ENCODE measurements at places on chromosomes 13 and 19.

- DNase-seq = no peak
Observed at GRCh38 chr19:28868836-28869235, 344.1 kb downstream of the UQCRFS1 start.

DNA sequence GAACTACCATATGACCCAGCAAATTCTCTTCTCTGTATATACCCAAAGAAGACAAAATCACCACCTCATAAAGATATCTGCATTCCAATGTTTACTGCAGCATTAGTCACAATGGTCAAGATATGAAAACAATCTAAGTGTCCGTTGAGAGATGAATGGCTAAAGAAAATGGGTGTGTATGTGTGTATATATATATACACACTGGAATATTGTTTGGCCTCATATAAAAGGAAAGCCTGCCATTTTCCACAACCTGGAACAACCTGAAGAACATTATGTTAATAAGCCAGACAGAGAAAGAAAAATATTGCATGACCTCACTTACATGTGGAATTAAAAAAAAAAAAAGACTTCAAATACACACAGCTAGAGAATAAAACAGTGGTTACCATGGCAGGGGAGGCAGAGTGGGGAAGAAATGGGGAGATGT lies 29.5 kb upstream of the RBM26 start:
- no peak for DNase-seq

DNA sequence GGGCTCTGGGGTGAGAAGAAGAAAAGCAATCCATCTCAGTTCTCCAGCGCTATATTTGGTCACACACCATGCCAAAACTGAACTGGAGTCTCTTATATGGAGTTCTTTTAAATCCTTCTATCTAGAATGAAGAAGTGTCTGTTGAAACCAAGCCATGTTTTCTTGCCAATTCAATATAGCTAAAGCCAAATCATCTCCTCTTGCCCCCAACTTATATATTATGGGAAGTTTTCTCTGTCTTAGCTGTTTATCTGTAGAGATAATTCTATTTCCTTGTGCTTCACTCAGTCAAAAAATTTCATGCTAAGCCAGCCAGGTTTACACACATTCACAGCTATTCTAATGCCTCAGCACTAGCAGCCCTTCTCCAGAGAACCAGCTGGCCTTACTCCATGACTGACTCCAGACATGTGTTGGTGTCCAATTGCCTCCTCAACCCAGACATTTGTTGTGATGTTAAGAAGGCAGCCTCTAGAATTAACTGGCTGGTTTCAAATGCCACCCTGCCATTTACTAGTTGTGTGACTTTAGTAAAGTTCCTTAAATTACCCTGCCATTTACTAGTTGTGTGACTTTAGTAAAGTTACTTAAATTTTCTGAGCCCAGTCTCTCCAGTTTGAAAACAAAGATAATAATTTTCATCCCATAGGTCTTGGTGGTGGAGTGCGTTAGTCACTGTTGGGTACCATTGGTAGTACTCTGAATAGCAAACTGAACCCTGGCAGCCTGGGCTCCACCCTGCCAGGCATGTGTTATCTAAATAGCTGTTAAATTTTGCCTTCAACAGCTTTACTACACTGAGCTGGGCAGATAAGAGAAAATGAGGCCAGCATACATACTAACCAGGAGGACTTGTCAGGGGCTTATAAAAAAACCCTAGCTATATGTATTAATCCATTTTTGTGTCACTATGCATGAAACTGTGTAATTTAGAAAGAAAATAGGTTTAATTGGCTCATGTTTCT lies 525.1 kb downstream of the LMO7 start:
- DNase-seq = no peak

DNA sequence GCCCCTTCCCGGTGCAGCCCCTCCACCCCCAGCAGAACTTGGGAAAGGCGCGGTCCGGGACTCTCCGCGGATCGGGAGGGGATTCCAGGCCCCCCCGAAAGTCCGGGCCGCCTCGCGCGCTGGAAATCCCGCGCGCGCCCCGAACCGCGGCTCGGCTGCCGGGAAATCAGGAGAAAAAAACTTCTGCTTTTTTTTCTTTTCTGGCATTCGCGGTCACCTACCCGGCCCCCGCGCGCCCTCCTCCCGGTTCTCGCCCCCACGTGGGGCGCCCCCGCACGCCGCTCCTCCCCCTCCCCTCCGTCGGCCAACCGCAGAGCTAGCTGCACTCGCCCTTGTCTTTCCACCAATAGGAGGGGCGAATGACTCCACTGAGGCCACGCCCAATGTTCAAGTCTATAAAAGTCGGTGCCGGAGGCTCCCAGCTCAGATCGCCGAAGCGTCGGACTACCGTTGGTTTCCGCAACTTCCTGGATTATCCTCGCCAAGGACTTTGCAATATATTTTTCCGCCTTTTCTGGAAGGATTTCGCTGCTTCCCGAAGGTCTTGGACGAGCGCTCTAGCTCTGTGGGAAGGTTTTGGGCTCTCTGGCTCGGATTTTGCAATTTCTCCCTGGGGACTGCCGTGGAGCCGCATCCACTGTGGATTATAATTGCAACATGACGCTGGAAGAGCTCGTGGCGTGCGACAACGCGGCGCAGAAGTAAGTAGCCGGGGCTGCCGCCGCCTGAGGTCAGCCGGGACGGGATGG lies at the start of gene GADD45B:
TSS of gene GADD45B (plus strand) at position 426 of the 749 bp plus-strand sequence. CDS start at position 658, 232 bp downstream.
- DNase-seq = peak; percentile 96

DNA sequence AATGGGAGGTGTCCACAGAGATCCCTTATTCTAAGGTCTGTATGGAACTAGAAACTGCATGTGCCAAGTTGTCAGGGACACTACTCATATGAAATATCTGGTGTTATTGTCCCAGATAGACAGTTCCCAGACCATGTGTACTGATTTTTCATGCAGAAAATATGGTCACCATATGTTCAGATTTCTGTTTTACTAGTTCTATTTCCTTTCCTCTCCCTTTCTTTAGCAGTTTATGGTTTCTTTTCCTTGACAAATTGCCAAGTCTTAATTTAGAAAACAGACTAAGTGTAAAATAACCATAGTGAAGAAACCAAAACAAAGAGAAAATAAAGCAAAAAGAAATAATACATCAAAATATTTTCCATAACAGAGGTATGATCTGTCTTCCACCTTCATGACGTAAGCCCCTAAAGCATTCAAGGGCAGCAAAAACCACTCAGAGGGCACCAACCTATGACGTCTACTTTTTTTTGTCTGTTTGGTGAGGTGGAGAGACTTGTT lies 248.5 kb downstream of the KCTD12 start:
- DNase-seq = no peak

- no peak for DNase-seq
Observed at GRCh38 chr13:47025791-47026447, 129.1 kb upstream of the HTR2A start.

- no peak for DNase-seq
Observed at GRCh38 chr13:26400545-26400944, 146.6 kb downstream of the CDK8 start.
